ENCODE measurements at places on chromosomes 7 and 10. TPM values are rescaled to one million over a fixed set of nuclear protein-coding genes. Genes with fewer than 3 reads are reported as not detected.

FIS1 gene
- 258 TPM for total RNA-seq

ACTL6B gene
- total RNA-seq = not detected

STX1A gene
- 2.5 TPM for total RNA-seq

KCND2 gene
- 2.6 TPM for total RNA-seq

TBXAS1 gene
- total RNA-seq = 5.3 TPM

WDFY4 gene
- total RNA-seq = not detected

GPR146 gene
- total RNA-seq = 3.7 TPM

BRI3 gene
- total RNA-seq = 64.2 TPM

SYT15 gene
- total RNA-seq = 0.24 TPM
